ENCODE measurements at places on chromosomes 7 and 10. TPM values are rescaled to one million over a fixed set of nuclear protein-coding genes. Genes with fewer than 3 reads are reported as not detected.

GRCh38 chr10:84194424-84195043 is at the start of gene CDHR1:
CDHR1 (plus strand) TSS chr10:84194537; CDS start chr10:84194761, 224 bp downstream.
- peak within 1 kb of the TSS; percentile 56 for H3K4me3 ChIP-seq
- no peaks in the 10 kb centered on the region for H3K36me3 ChIP-seq
- peaks cover 38% of the 10 kb centered on the region for H3K27me3 ChIP-seq

DNA sequence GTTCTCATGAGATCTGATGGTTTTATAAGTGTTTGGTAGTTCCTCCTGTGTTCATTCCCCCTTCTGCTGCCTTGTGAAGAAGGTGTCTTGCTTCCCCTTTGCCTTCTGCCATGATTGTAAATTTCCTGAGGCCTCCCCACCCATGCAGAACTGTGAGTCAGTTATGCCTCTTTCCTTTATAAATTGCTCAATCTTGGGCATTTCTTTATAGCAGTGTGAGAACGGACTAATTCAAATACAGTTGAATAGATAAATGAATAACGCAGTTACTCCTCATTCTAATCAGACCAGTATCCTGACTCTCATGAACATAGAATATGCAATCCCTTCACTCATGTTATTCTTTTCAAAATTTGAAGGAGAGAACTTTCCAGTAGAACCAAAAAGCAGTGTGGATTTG is 375.0 kb upstream of the FZD8 start:
- H3K4me1 ChIP-seq, result no peaks in the 10 kb centered on the region
- H3K27me3 ChIP-seq, result no peaks in the 10 kb centered on the region
- H3K27ac ChIP-seq, result no peak overlapping the region
- no peaks in the 10 kb centered on the region for H3K36me3 ChIP-seq

DNA sequence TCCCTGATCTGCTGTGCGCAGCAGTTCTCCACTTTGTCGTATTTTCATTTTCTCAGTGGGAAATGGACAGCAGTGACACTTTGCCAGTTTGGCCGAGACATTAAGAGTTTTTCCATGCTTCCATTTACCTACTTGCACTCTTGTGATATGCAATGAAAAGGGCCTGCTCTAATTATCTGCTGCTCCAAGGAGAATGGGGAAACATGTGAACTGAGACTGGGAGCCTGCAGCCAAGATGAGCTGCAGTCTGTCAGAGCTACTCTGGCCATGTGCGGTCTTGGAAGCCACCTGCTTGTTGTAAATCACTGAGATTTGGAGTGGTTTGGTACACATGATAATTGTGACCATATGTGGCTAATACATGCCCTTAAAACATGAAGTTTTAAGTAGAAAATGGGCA is 586.6 kb upstream of the POT1 start:
- no peaks in the 10 kb centered on the region for H3K36me3 ChIP-seq
- no peaks in the 10 kb centered on the region for H3K27me3 ChIP-seq
- DNase-seq, result peak; percentile 5
- H3K27ac ChIP-seq, result no peak overlapping the region
- no peaks in the 10 kb centered on the region for H3K4me1 ChIP-seq
- no peak overlapping the region for H3K4me3 ChIP-seq

GRCh38 chr7:148852272-148852671 is 31.8 kb downstream of the EZH2 start:
- H3K27ac ChIP-seq, result no peak overlapping the region
- H3K36me3 ChIP-seq, result no peaks in the 10 kb centered on the region
- DNase-seq, result no peak
- no peaks in the 10 kb centered on the region for H3K27me3 ChIP-seq
- H3K4me3 ChIP-seq, result no peak overlapping the region
- H3K4me1 ChIP-seq, result peaks cover 13% of the 10 kb centered on the region

GRCh38 chr7:136086712-136087111 is 109.6 kb upstream of the MTPN start:
- no peak overlapping the region for H3K27ac ChIP-seq
- DNase-seq, result peak; percentile 44
- no peaks in the 10 kb centered on the region for H3K36me3 ChIP-seq
- H3K27me3 ChIP-seq, result no peaks in the 10 kb centered on the region
- H3K4me3 ChIP-seq, result peak overlapping the region; percentile 39

GRCh38 chr10:119105155-119105554 is 1.2 kb downstream of the DENND10 start:
- no peaks in the 10 kb centered on the region for H3K27me3 ChIP-seq
- H3K4me1 ChIP-seq, result peaks cover 14% of the 10 kb centered on the region

- no peak overlapping the region for H3K27ac ChIP-seq
- peak; percentile 69 for DNase-seq
- H3K4me3 ChIP-seq, result no peak overlapping the region
- H3K36me3 ChIP-seq, result peaks cover 37% of the 10 kb centered on the region
- no peaks in the 10 kb centered on the region for H3K4me1 ChIP-seq
Observed at GRCh38 chr7:102208826-102209225, 77.8 kb upstream of the SH2B2 start.

- no peaks in the 10 kb centered on the region for H3K27me3 ChIP-seq
- DNase-seq, result no peak
- H3K4me3 ChIP-seq, result no peak overlapping the region
Observed at GRCh38 chr7:158802535-158803366, 26.6 kb downstream of the ESYT2 start.

Gene UCMA
- not detected for total RNA-seq

Gene SUN3
- total RNA-seq, result not detected

Gene GPR37
- not detected for total RNA-seq
